ENCODE measurements at places on chromosomes 13 and 19.

DNA sequence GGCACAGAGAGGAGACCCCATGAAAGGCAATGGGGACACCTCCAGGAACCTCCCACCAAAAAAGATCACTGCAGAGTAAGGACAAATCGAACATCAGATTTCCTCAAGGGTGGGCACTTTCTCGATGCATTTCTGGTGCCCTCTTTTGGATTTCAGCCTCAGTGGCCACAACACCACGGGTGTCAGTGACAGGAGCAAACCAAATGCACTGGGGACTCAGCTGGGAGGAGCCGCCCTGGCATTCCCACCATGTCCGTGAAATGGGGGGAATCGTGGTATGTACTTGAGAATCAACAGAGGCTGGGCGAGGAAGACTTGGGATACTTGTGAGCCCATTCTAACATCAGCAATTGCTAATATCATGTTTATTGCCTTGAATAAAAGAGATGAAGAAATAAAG, 16.3 kb downstream of the FAM187B start:
- DNase-seq: no peak

DNA sequence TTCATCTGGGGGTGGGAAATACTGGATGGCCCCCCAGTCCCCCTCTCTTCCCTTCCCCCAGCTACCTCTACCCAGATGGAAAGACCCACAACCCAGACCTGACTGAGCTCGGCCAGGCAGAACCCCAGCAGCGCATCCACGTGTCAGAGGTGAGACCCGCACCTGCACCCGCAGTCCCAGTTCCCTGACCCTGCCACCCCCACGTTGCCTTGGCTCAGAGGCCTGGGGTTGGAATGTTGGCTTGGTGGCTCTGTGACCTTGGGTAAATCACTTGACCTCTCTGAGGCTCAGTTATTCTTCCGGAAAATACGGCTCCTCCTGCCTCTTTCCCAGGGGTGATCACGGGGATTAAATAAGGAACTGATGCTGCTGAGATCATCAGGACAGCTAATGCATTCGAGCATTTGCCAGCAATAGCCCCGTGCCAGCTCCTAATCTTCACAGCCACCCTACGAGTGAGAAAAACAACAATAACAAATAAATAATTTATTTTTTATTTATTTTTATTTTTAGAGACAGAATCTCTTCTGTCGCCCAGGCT, 12.3 kb downstream of the CBLC start:
- no peak for DNase-seq

GRCh38 chr19:3129112-3129511, 6.7 kb upstream of the GNA15 start:
- peak; percentile 75 for DNase-seq

- DNase-seq: no peak
Measured at GRCh38 chr13:87120476-87120875, 550.7 kb upstream of the SLITRK5 start.

GRCh38 chr19:16025108-16026101, 50.9 kb upstream of the TPM4 start:
- peak; percentile 65 for DNase-seq

- DNase-seq: no peak
Measured at GRCh38 chr19:45118106-45118505, 25.1 kb downstream of the PPP1R37 start.

DNA sequence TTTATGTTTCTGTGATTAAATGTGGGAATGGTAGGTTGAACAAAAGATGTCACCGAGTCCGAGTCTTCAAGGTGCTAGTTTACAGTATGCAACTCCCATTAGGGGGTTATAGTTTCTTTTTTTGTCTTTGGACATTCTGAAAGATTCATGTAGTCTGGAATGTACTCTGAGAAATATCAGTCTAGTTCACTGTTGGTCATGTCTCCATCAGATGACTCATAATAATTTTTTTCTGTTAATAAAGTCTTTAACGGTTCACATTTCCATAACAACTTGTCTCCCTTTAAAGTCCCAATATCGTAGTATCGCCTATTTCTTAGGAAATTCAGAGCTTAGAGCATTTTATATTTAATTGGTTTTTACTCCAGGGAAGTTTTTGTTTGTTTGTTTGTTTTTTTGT, 13.5 kb upstream of the ESD start:
- no peak for DNase-seq

GRCh38 chr19:12833418-12833737, 1.0 kb downstream of the RTBDN start:
- no peak for DNase-seq

- peak; percentile 57 for DNase-seq
Measured at GRCh38 chr13:97116754-97117153, 105.4 kb upstream of the MBNL2 start.

DNA sequence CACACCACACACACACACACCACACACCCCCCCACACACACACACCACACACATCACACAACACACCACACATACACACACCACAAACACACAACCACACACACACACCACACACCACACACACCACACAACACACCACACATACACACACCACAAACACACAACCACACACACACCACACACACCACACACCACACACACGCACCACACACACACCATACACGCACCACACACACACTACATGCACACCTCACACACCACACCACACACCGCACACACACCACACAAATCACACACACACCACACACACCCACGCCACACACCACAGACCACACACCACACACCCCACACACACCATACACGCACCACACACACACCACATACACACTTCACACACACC, 83.5 kb downstream of the ZNF557 start:
- no peak for DNase-seq

GRCh38 chr13:111074826-111075225, 40.3 kb upstream of the ARHGEF7 start:
- DNase-seq: no peak

- DNase-seq: no peak
Measured at GRCh38 chr13:35028338-35028867, 86.3 kb downstream of the NBEA start.

GRCh38 chr13:37657134-37657533, 58.6 kb upstream of the POSTN start:
- DNase-seq: peak; percentile 31

- peak; percentile 76 for DNase-seq
Measured at GRCh38 chr13:49063497-49063896, 87.8 kb downstream of the FNDC3A start.

- no peak for DNase-seq
Measured at GRCh38 chr19:17418710-17419109, 1.1 kb upstream of the MVB12A start.

GRCh38 chr13:30696278-30697176, 38.8 kb upstream of the ALOX5AP start:
- DNase-seq: no peak

- peak; percentile 75 for DNase-seq
Measured at GRCh38 chr13:37014609-37015008, 14.0 kb downstream of the EXOSC8 start.

- no peak for DNase-seq
Measured at GRCh38 chr13:77345150-77345780, 18.4 kb upstream of the MYCBP2 start.

DNA sequence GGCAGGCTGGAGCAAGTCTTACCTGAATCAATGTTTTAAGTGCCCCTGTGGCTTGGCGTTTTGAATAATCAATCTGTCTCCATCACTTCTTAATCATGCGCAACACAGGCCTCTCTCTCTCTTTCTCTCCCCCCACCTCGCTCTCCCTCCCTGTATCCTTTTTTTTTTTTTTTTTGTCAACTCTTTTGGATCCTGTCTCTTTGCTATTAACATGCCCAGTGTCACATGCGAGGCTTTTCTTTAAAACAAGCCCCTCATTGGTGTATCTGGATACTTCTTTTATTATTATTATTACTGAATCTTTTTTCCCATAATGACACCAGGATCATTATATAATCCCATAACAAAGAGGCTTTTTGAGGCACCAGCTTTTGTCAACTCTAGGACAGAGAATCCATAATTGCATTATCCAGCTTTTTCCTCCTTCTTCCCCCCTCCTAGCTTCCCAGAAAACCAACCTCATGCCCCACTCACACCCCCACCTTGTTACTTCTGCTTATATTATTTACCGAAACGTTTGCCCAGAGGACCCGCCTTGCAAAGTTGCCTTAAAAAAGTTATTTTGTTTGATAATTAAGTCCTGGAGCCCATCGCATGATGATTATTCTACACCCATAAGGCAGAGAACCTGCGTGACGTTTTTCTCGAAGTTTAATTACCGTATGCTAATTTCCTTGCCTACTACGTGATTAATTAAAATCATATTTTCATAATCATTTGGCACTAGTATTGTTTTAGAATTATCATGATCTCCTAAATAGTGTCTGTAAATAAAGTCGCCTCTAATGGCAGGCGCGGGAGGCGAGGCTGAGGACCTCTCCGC, 148.1 kb upstream of the ZNF536 start:
- no peak for DNase-seq

GRCh38 chr13:27918041-27918917, 1.5 kb upstream of the PDX1 start:
- DNase-seq: no peak

DNA sequence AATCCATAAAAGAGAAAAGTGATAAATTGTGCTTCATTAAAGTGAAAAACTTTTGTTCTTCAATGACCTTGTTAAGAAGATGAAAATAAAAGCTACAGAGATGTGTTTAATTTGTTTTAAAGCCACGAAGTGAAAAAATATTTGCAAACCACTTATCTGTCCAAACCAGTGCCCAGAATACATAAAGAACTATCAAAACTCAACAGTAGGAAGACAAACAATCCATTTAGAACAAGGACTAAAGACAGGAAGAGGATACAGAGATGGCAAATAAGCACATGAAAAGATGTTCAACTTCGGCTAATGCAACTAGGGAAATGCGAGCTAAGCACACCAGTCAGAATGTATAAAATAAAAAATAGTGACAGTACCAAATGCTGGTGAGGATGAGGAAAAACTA, 15.0 kb downstream of the GJB6 start:
- DNase-seq: no peak

- no peak for DNase-seq
Measured at GRCh38 chr19:50792272-50793250, 2.3 kb downstream of the ACP4 start.

DNA sequence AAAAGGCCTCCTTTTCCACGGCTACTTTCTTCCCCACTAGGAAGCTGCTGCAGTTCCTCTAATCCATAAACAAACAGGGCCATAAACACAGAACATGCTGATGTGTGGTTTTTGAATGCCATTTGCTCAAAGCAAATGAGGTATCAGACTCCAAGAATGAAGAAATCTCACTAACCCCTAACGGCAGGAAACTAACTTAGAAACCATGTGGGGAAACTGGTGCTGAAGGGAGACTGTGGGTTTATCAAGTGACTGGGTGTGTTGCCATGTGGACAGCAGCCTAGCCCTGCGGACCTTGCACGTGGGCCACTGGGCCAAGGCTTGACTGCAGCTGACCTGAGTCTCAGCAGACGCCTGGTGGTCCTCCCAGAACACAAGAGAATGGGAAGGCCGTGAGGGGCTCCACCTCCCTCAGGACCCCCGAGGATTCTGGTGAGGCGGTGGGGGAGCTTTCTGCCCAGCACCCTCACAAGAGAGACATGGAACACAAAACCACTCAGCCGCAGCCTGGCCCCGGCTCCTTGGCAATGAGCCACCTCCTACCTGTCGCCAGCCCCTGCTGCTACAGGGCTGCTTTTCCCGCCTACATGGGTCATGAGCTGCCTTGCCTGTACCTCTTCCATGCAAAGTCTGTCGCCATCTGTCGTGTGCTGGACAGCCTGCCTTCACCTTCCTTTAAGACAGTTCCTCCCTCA, 10.6 kb downstream of the SLC15A1 start:
- DNase-seq: no peak

- DNase-seq: no peak
Measured at GRCh38 chr19:16013851-16014840, 62.1 kb upstream of the TPM4 start.

DNA sequence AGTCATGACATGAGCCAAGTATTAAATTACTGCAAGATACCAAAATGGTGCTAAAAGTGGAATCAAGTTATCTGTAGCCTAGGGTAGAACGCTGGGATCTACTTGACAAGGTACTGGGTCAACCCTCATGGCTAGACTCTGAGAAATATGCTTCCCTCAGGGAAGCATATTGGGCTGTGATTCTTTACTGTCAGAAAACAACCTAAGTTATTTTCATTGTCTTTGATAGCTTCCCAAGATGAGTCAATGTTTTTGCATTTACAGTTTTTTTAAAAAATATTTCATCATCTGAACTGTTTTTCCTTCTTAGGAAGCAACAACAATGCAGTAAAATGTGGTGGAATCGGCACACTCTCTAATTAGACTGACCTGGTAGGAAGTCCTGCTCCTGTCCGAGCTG, 218.0 kb downstream of the RGCC start:
- DNase-seq: peak; percentile 63

- DNase-seq: no peak
Measured at GRCh38 chr19:18735752-18736151, 52.3 kb downstream of the CRTC1 start.

DNA sequence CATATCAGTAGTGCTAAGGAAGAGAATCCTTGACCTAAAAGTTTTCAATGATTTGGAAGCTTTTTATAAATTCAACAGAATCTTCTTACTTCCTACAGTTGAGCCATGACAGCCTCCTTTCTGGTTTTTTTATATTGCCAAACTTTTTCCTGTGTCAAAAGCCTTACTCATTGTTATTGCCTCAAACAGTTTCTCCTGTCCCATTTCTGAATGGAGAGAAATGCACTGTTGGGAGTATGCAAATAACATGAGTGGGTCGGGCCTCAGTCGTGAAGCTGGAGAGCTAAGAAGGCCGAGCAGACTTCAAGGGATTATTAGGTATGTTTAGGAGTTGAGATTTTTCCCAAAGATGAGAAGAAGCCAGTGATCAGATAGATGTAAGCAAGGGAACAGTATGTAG, 766.4 kb upstream of the KLHL1 start:
- DNase-seq: no peak

GRCh38 chr19:47239152-47239551, 8.2 kb upstream of the BBC3 start:
- DNase-seq: no peak

GRCh38 chr13:62887046-62887445, 1471.4 kb upstream of the PCDH20 start:
- DNase-seq: no peak

GRCh38 chr13:103184413-103184812, 118.2 kb upstream of the SLC10A2 start:
- DNase-seq: no peak

- DNase-seq: no peak
Measured at GRCh38 chr13:40333226-40333625, 333.2 kb downstream of the FOXO1 start.

DNA sequence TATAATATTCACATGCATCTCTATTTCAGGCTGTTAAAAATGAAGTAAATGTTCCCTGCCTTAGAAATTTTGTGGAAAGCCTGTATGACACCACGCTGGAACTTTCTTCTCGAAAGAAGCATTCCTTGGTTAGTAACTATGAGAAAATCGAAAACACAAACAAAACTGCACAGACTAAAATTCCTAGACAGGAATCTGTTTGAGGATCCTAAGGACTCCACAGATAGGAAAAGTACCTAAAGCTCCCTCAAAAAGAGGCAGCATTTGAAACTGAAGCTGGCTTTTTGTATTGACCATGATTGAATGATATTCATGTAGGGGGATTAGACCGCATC, 103.4 kb downstream of the FRY start:
- peak; percentile 10 for DNase-seq

Data from adipocyte (in vitro differentiated cells).